ENCODE measurements at places on chromosomes 6 and 20.

- no peak for DNase-seq
Measured at GRCh38 chr6:164505425-164505824, 804.0 kb downstream of the C6orf118 start.

GRCh38 chr6:157585274-157586087 lies 204.5 kb downstream of the ZDHHC14 start:
- DNase-seq, result no peak

DNA sequence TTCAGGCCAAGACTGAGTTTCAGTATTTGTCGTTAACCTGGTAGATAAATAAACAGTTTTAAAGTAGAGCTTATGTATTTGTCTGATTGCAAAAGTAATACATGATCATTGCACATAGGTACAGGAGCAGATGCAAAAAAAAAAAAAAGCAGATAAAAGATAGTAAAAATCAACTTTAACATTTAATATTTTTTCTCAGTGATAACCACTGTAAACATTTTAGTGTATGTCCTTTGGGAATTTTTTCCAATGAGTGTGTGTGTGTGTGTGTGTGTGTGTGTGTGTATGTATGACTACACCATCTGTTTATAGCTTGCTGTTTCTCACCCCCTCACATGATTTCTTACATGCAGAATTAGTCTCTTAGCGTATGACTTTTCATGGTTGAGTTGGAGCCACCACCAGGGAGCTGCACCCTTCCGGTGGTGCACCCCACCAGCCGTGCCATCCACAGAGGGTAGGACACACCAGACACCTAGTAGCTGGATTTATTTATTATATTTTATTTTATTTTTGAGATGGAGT lies 26.3 kb downstream of the WRNIP1 start:
- DNase-seq, result no peak

- DNase-seq, result no peak
Measured at GRCh38 chr20:5696011-5696559, 54.1 kb upstream of the SHLD1 start.

- DNase-seq, result no peak
Measured at GRCh38 chr6:27867945-27868300, 44.3 kb downstream of the OR2B2 start.

GRCh38 chr20:35510951-35511735 lies 18.3 kb downstream of the C20orf173 start:
- DNase-seq, result no peak

DNA sequence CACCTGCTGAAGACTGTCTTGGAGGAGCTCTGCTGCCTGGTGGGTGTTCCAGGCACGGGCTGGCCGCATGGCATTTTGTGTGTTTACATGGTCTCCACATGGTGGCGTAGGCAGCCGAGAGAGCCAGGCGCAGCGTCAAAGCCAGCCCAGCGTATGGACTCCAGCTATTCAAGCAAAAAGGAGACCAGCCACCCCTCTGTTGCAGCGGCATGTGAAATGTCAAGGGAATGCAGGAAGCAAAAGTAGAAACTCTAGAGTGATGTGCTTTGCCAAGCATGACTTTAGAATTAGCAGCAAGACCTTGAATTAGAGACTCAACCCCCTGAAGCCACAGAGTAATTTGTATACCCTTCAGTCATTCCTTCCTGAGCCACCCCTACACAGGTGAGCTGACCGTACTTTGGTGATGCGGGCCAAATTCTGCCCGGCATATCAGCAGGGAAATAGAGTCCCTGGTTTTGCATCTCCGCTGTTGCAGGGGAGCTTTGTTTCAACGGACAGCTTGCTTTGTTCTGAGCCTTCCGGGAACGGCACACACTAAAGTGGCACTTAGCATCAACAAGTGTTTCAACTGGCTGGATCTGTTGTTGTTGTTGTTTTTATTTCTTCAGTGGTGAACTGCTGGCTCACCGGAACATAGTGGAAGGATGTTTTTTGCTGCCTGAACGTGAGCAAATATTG lies 48.5 kb downstream of the FNDC1 start:
- peak; percentile 14 for DNase-seq

- DNase-seq, result no peak
Measured at GRCh38 chr20:3919352-3919751, 30.2 kb downstream of the PANK2 start.

GRCh38 chr6:87806635-87807034 lies 104.6 kb upstream of the AKIRIN2 start:
- DNase-seq, result no peak

All from occipital lobe (tissue), 3 donors.